ENCODE measurements at places on chromosomes 6 and 20. TPM values are rescaled to one million over a fixed set of nuclear protein-coding genes. Genes with fewer than 3 reads are reported as not detected.

Gene COL10A1
- polyA plus RNA-seq = not detected

Gene HTR1E
- 1.4 TPM for polyA plus RNA-seq

Gene MOCS3
- 2.1 TPM for polyA plus RNA-seq

Gene TCF15
- not detected for polyA plus RNA-seq

Gene ZCCHC3
- polyA plus RNA-seq = 9.0 TPM

Gene ENPP1
- polyA plus RNA-seq = 0.31 TPM

Gene RAMACL
- 0.46 TPM for polyA plus RNA-seq

Gene TUBB2B
- polyA plus RNA-seq = 3.7 TPM

Gene FRK
- 1.8 TPM for polyA plus RNA-seq

Gene EDN3
- 6.4 TPM for polyA plus RNA-seq

Gene DSP
- polyA plus RNA-seq = 53.9 TPM

Gene BCL2L1
- polyA plus RNA-seq = 88.2 TPM

Gene HLA-DQB1
- 26.0 TPM for polyA plus RNA-seq

Gene KIF6
- 0.25 TPM for polyA plus RNA-seq

Gene NHLRC1
- polyA plus RNA-seq = 0.50 TPM

Gene PLCB4
- polyA plus RNA-seq = 8.2 TPM

Gene OR2H1
- not detected for polyA plus RNA-seq

Gene SLC52A3
- 3.5 TPM for polyA plus RNA-seq

Gene TRIM15
- not detected for polyA plus RNA-seq

Gene FGD2
- polyA plus RNA-seq = 3.1 TPM

Gene KCNK16
- polyA plus RNA-seq = not detected

Gene MYCT1
- 3.1 TPM for polyA plus RNA-seq

Gene CUL7
- polyA plus RNA-seq = 5.9 TPM

Gene LZTS3
- 16.6 TPM for polyA plus RNA-seq

Gene BPIFA1
- not detected for polyA plus RNA-seq

Gene NCOA5
- polyA plus RNA-seq = 11.2 TPM

Gene HCRTR2
- not detected for polyA plus RNA-seq

Gene DEF6
- 15.2 TPM for polyA plus RNA-seq

Gene SCGN
- 2.5 TPM for polyA plus RNA-seq

Gene COL21A1
- polyA plus RNA-seq = 1.4 TPM

Gene OLIG3
- not detected for polyA plus RNA-seq

Gene PRIM2
- polyA plus RNA-seq = 5.5 TPM

Gene PPP1R14C
- polyA plus RNA-seq = 0.25 TPM

Gene CTCFL
- not detected for polyA plus RNA-seq

Gene PHF3
- polyA plus RNA-seq = 6.8 TPM

Gene RAD21L1
- polyA plus RNA-seq = not detected

Gene NKAPL
- polyA plus RNA-seq = 2.2 TPM
